ENCODE measurements at places on chromosomes 2 and 18. TPM values are rescaled to one million over a fixed set of nuclear protein-coding genes. Genes with fewer than 3 reads are reported as not detected.
A peak's percentile ranks its signal among the peaks of the same experiment; 100 is the strongest.

DNA sequence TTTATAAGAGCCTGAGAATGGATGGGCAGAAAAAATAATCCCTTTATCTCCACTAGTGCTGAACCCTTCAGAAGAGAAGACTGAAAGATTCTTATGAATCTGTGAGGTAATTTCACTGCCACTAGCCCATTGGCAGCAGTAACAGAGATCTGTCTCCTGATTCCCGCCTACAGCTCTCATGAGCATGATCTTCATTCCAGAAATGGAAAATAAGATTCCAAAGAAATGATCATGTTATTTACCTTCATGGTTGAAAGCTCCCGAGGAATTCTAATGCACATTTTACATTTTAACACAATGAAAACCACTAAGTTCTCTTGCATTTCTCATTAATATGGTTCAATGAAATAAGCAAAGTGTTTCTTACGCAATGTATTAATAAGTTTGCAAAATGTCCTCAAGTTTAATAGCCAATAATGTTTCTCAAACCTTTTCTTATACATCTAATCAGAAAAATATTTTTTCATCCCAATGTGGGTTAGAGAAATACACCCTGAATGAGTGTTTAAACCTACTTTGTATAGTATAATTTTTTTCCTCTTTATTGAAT lies 905.6 kb downstream of the TMEM182 start:
- no peak for DNase-seq

- no peak for DNase-seq
These were observed 16.4 kb upstream of the NFU1 start for GRCh38 chr2:69453475-69454129.

ANKRD30BL gene
- total RNA-seq: not detected

GRCh38 chr2:221569425-221569845 lies 2.7 kb downstream of the EPHA4 start:
- no peak for DNase-seq

SLC9A4 gene
- not detected for total RNA-seq

DNA sequence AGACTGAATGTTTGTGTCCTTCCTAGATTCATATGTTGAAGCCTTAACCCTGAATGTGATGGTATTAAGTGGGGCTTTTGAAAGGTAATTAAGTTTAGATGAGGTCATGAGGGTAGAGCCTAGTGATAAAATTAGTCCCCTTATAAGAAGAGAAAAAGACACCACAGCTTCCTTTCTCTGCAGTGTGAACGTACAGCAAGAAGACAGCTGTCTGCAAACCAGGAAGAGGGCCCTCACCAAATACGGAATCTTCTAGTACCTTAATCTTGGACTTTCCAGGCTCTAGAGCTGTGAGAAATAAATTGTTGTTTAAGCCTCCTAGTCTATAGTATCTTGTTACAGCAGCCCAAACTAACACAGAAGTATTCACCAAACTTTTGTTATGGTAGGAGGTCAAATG lies 57.1 kb upstream of the CYTIP start:
- no peak for DNase-seq

ANKRD53 gene
- not detected for total RNA-seq

TMEM18 gene
- total RNA-seq: 26.6 TPM

GRCh38 chr2:287911-288757 lies at the start of gene ALKAL2:
TSS of gene ALKAL2 (minus strand) at chr2:288091. CDS start at chr2:287835, 256 bp downstream.
- DNase-seq: no peak

DNA sequence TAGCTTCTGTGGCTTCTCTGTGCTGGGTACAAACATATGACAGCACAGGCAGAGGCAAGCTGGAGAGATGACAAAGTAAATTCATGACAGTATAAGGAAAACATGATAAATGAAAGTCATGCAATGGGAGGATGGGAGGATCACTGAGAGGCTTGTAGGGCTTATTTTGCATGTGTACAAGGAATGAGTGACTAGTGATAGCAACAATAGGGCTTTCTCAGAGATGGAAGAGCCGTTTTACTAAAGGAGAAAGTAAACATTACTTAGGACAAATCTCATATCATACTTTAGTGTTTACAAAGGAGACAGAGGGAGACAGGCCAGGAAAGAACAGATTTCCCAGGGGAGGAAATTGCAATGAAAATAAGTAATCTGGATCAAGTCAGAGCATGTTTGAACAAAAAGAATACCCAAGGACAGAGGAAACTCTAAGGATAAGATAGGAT lies 82.5 kb upstream of the RBMS1 start:
- DNase-seq: no peak

- no peak for DNase-seq
These were observed 20.0 kb downstream of the TMEM247 start for GRCh38 chr2:46499392-46499785.

- DNase-seq: no peak
These were observed 72.8 kb downstream of the SOWAHC start for GRCh38 chr2:109686921-109687320.

GRCh38 chr2:134304394-134305108 lies 50.7 kb downstream of the MGAT5 start:
- DNase-seq: no peak

DNA sequence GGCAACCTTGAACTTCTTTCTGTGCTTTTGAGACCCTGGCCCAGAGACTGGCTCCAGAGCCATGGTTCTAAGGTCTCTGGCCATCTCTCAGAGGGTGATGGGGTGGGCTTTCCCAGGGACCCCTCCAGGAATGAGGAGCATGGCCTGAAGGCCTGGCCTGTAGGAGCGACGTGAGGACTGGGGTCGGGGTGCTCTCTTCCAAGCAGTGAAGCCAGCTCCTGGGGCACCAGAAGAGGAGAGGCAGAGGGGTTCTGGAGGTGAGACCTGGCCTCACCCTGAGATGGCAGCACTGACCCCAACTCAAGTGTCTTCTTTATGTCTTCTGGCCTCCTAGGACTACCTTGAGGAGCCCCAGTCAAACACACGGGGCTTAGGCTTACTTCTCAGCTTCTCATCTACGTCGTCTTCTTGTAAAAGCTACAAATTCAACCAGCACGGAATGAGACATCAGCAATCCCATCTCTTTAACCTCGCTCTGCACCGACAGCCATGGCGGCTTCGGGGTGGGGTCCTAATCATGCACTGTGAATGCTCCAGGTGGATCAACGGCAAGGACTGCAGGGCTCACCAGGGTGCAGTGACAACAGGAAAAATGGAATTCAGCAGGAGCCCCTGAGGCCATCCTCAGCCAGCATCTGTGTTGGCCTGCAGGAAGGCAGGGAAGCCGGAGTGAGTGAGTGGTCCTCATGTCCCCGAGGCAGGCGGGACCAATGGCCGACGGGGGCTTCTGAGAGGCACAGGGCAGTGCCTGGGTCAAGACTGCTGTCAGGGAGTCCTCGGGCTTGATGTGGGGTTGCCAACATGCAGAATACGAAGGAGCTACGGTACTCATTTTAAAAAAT lies 214.1 kb downstream of the HDAC4 start:
- DNase-seq: no peak

DNA sequence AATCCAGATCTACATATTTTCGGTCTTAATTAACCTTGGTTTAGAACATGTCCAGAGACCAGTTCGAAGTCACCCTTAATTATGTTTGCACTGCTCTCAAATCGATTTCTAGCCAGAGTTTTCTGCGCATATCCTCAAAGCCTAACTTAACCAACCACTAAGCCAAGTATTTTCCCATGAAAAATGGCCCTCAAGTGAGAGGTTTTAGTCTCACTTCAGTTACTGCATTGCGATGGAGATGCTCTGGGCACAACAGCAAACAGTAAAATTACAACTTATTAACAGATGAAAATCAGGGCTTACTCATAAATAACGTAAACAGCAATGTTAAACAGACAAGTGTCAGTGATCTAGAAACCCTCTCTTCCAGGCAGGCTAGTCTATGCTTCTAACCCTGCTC lies 4.5 kb downstream of the RTN4 start:
- no peak for DNase-seq

DNA sequence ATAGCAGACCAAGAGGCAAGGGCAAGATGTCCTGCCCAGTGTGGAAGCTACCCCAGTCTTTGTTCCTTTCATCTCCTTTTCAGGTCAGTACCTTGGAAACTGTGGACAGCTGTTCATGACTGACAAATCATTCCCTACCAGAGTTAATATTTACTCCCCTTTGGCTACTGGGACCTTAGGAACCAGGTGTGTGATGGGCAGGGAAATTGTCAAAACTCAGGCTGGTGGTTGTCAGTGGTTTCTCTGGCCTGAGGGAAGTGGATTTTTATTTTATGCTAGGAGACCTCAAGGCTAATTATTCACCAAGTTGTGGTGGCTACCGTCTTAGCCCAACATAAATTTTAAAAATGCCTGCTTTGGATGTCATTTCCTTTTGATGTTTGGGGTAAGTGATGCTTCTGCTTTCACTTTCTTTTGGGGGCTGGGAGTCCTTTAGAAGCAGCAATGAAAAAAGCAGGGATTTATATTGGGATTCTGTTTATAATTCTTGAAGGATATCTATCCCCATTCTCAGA lies 119.3 kb downstream of the SETBP1 start:
- DNase-seq: peak; percentile 36

DNA sequence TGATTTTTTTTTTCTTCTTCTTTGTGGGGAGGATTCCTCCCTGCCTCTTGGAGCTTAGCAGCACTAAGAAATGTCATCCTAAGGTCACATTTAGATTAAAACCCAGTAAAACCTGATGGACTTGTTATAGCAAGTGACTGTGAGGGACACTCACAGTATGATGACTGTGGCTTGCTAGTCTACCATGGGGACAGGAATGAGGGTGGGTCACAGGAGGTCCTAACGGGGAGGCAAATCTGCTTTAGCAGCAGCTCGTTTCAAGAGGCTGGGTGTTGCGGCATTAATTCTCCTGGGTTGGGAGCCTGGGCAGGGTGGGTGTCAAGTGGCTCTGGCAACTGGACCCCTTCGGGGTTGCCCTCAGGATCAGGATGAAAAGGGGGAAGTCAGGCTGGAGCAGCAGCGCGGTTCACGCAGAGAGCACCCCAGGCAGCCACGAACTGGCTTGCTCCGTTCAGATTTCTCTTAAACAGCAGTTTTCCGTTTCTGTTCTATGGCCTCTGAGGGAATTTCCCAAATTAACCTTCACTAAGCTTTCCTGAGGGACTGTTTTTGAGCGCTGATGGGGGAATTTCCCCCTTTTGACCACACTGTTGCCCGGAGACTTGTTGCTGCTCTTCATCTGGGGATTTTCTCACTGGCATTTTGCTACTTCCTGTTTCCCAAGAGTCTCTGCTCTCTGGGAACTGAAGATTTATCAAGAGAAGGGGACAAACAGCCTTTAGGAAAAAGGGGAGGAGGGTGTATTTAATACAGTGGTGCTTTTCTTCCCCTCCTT lies 59.8 kb upstream of the PELI1 start:
- peak; percentile 73 for DNase-seq

TRIM43 gene
- total RNA-seq: not detected

FARSB gene
- 59.4 TPM for total RNA-seq

- peak; percentile 73 for DNase-seq
These were observed 218.4 kb upstream of the HS6ST1 start for GRCh38 chr2:128536925-128537620.

GRCh38 chr2:229226382-229226781 lies 44.7 kb downstream of the PID1 start:
- DNase-seq: no peak

GRCh38 chr2:19600506-19600905 lies 242.1 kb upstream of the OSR1 start:
- no peak for DNase-seq

DNA sequence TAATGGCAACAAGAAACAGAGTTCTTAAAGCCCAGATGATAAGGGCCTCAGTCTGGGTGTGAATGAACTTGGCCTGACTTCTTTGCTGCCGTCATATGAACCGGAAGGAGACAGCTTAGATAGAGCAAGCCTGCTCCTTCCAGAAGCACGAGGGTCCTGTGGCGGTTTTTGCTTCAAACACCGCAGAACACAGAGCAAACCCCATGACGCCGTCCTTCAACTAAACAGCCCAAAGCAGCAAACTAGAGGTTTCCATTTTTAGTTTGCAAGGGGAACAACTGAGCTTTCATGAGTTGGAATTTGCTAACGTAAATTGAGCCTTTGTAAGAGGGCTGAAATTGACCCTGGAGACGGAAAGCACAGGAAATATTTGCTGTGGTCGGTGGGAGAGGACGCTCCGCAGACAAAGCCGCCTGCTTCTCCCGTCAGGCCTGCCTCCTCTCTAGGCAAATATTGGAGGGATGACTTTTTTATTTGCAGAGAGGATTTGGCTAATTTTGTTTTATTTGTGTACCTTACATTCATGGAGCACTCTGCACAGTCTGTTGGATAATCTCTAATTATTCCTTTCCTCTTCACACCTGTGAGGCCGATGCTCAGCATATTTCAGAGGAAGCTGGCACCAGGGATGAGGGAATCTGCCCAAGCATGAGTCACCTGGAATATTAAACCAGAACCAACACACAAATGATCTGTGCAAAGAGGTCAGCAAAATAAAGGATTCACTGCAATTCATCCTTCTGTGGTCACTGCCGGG lies 134.0 kb upstream of the NCK2 start:
- peak; percentile 53 for DNase-seq

- DNase-seq: peak; percentile 40
These were observed 3.8 kb upstream of the RPS7 start for GRCh38 chr2:3571284-3571683.

GRCh38 chr2:98582523-98582922 lies 25.8 kb downstream of the COA5 start:
- DNase-seq: no peak

DNA sequence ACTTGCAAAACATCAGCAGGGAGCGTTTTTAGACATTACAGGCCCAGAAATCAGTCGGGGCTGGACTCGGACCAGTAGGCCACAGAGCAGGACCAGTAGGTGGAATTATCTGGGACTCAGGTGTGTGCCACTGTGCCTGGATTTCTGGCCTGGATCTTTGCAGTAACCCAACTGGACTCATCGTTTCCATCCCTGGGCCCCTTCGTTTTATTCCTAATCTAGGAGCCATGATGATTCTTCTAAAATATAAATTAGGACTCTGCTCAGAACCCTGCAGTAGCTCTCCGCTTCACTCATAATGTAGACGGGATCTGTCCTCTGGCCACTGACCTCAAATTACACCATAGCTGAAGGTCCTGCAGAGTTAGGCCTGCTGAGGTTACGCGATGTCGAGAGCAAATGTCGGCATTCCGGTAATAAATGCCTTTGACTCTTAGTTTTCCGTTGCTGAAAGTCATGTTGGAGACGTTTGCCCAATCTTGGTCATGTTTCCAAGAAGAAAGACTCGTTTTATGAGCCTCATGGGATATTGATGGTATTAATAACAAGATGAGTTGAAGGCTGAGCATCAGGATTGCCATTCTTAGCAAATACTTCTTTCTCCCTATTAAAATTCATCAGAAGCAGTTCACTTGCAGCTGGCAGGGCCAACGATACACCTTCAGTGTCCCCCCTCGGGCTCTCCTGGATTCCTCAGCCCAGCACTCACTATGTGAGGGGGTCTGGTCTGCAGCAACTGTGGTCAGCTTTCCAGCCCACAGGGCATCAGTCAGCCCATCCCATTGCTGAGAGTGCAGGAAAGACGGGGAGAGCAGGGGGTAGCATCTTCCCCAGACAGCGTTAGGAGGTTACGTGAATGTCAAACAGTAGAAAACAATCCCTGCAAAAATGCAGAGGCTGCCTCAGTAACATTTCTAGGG lies 39.9 kb upstream of the KLF11 start:
- no peak for DNase-seq

- no peak for DNase-seq
These were observed 261.6 kb upstream of the MMADHC start for GRCh38 chr2:149849136-149849535.

GRCh38 chr2:196718419-196719109 lies 79.0 kb downstream of the CCDC150 start:
- no peak for DNase-seq

Data from RPMI7951 (cell line).